ENCODE measurements at places on chromosomes 11 and 22.
A peak's percentile ranks its signal among the peaks of the same experiment; 100 is the strongest.

DNA sequence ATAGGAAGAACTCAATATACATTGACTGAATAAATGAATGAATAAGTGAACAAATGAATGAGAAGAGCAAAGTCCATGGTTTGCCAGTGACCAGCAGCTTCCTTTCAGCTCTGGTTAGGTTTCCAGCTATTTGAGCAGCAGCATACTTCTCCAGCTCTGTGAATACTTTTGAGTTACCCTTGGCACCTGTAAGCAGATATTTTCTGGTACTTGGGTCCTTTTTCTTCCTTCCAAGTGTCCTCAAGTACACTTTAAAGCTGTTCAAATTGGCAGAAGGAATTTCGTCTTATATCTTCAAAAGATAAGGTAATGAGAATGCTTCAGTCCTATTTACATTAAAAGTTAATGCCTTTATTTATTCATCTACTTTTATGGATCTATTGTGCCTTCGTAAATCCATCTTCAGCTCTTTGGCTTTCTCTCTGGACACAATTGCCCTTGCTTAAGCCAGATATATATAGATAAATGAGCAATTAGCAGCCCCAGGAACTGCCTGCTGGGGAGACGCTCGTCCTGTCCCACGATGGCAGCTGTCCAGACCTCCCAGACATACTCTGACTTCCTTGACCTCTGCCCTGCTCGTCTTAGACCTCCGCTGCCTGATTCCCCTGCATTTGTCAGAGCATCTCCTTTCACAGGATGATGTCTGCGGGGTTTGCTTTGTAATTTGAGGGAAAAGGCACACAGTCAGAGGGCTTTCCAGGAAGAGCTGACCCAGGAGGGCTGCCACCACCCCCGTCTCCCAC is 926.3 kb downstream of the OPCML start:
- DNase-seq, result no peak
- H3K4me1 ChIP-seq, result peaks cover 17% of the 10 kb centered on the region
- no peaks in the 10 kb centered on the region for H3K36me3 ChIP-seq
- H3K4me3 ChIP-seq, result no peak overlapping the region

- peaks cover 3% of the 10 kb centered on the region for H3K36me3 ChIP-seq
- DNase-seq, result no peak
- no peak overlapping the region for H3K27ac ChIP-seq
- peaks cover 2% of the 10 kb centered on the region for H3K27me3 ChIP-seq
- no peak overlapping the region for H3K4me3 ChIP-seq
These were observed 51.4 kb downstream of the ADAMTS15 start for GRCh38 chr11:130499828-130500227.

GRCh38 chr11:118438314-118438931 is 2.1 kb downstream of the KMT2A start:
- peak overlapping the region; percentile 89 for H3K4me3 ChIP-seq
- H3K27ac ChIP-seq, result peak overlapping the region; percentile 92
- peaks cover 58% of the 10 kb centered on the region for H3K4me1 ChIP-seq
- H3K27me3 ChIP-seq, result no peaks in the 10 kb centered on the region

DNA sequence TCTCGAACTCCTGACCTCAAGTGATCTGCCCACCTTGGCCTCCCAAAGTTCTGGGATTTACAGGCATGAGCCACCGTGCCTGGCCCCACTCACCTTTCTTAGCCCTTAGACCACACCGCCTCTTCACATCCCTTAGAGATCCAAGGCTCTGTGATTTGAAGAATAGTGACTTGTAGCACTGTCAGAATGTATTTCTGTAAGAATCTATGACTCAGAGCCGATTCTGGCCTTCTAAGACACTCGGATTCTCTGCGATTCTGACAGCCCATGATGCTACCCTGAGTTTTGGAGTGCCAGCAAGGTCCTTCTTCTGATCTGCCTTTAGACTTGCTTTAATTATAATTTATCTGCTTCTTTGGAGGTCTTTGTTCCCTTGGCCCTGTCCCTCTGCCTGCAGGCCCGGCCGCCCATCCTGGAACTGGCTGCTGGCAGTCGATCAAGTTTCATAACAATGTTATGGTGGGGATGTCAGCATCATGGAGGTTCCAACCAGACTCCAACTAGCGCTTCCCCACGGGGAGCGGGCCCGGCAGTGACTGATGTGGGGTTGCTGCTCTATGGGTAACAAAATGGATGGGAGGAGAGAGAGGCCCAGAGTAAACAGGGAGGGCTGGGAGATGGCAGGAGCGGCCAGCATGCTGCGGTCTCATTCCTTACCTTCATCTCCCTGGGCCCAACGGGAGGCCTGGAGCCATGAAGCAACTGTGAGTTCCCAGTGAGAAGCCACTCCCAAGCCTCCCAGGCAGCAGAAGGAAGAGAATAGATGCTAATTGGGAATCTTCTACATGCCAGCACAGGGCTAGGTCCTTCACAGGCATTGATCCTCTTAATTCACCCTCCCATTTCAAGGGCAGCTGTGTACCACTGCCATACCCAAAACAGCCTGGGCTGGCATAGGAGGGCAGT is 55.7 kb upstream of the RASD2 start:
- H3K4me3 ChIP-seq, result no peak overlapping the region
- peaks cover 12% of the 10 kb centered on the region for H3K27me3 ChIP-seq
- H3K4me1 ChIP-seq, result peaks cover 16% of the 10 kb centered on the region
- no peak for DNase-seq
- no peak overlapping the region for H3K27ac ChIP-seq

GRCh38 chr22:26709617-26710390 is 52.4 kb downstream of the MIAT start:
- peaks cover 2% of the 10 kb centered on the region for H3K4me1 ChIP-seq
- H3K36me3 ChIP-seq, result peaks cover 18% of the 10 kb centered on the region
- H3K4me3 ChIP-seq, result no peak overlapping the region
- no peak overlapping the region for H3K27ac ChIP-seq
- DNase-seq, result no peak

- peaks cover 3% of the 10 kb centered on the region for H3K27me3 ChIP-seq
- peaks cover 3% of the 10 kb centered on the region for H3K36me3 ChIP-seq
- no peak for DNase-seq
- H3K4me1 ChIP-seq, result peaks cover 2% of the 10 kb centered on the region
- H3K4me3 ChIP-seq, result no peak overlapping the region
- no peak overlapping the region for H3K27ac ChIP-seq
These were observed 26.2 kb upstream of the PARVG start for GRCh38 chr22:44154436-44154942.

DNA sequence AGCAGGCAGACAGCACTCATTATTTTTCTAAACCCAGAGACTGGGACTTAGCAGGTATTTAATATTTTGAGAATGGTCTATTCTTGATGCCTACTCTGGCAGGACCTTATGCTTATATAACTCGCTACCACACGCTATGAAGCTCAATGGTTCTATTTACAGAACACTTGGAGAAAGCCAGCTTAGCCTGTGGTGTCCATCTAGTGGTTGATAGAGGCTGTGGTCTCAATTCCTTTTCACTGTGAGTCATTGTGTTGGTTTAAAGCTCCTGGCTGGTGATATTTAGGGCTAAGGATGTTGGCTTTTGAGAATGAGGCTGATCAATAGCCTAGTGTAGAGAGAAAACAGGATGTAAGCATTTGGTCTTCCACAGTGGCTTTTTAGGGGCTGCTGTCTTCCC is 206.4 kb downstream of the DBX1 start:
- H3K27me3 ChIP-seq, result no peaks in the 10 kb centered on the region
- peaks cover 8% of the 10 kb centered on the region for H3K36me3 ChIP-seq
- H3K27ac ChIP-seq, result peak overlapping the region; percentile 1
- DNase-seq, result no peak
- H3K4me3 ChIP-seq, result no peak overlapping the region
- peaks cover 42% of the 10 kb centered on the region for H3K4me1 ChIP-seq

- H3K27me3 ChIP-seq, result no peaks in the 10 kb centered on the region
- H3K36me3 ChIP-seq, result peaks cover 23% of the 10 kb centered on the region
- no peak overlapping the region for H3K27ac ChIP-seq
- no peak for DNase-seq
- H3K4me1 ChIP-seq, result no peaks in the 10 kb centered on the region
These were observed 44.9 kb downstream of the OSBPL5 start for GRCh38 chr11:3120071-3120792.

DNA sequence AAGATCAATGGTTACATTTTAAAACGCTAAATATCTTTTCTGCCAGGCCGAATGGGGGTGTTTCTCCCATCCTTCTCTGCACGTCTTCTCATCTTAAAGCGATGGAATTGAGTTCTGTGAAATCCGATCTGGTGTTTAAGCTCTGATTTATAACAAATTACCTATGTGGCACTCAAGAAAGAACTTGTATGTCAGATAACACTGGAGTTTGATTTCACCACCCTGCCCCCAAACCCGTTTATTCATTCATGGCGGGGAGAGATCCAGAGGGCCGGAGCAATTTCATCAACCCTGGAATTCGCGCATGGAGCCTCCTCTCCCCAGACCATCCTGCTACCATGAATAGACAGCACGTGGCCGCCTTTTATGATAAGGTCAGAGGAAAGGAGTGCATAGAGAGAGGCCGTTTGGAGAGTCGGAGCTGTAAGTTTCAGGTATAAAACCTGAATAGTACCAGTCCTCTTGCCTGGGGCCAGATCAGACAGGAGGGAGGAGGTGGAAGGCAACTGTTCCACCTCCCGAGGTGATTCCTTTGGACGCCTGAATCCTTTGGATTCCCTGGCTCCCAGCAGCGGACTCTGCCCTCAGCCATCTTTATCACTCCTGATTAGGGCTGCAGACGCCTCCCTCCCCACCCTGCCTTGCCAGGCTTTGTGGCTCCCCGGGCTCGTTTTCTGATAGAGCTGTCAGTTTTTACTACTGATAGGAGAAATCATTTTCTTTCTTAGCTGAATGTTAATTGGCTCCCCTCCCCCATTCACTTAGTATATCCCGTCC is 27.3 kb upstream of the NFAM1 start:
- no peaks in the 10 kb centered on the region for H3K36me3 ChIP-seq
- H3K27me3 ChIP-seq, result no peaks in the 10 kb centered on the region

GRCh38 chr11:96051820-96052219 is 127.9 kb upstream of the MTMR2 start:
- no peaks in the 10 kb centered on the region for H3K36me3 ChIP-seq
- H3K27me3 ChIP-seq, result no peaks in the 10 kb centered on the region
- no peak overlapping the region for H3K4me3 ChIP-seq
- peaks cover 77% of the 10 kb centered on the region for H3K4me1 ChIP-seq
- DNase-seq, result no peak
- H3K27ac ChIP-seq, result peak overlapping the region; percentile 77
